Germinal center (tissue), 1 donor: ENCODE measurements at places on chromosomes 16 and 17.

DNA sequence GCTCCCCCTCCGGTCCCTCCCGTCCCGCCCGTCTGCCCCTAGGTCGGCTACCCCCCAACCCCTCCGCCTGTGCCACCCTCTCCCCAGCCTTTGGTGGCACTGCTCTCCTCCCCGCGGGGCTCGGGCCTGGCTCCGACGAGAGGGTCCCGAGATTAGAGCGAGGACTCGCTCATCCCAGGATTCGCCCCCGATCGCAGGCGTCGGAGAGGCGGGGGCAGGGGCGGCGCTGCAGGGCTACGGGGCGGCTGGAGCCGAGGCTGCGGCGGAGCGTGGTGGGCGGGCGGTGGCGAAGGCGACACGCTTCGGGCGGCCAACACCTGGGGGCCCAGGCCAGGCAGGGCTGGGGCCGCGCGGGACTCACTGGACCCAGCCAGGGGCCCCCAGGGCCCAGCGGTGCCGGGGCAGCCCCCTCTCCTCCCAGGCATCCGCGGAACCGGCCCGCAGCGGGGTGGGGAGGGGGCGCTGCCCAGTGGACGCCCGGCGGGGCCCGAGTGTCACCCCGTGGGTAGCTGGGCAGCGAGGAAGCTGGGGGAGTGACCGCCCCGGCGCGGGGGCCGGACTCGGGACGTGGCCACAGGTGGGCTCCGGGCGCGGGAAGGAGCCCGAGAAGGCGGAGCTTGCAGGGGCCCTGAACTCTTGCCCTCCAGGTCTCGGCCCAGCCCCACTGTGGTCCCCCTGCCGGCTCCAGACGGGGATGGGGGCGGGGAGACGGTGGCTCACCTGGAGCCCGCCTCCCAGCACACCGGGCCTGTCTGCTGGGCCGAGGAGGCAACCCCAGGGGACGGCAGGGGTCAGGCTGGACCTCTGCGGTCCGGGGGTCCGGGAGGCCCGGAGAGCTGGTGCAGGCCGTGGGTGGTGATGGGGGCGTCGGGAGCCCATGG lies 1.5 kb downstream of the MGAT5B start:
- no peak for DNase-seq

GRCh38 chr16:71895679-71896365 lies 491 bp downstream of the IST1 start:
- peak; percentile 38 for DNase-seq

GRCh38 chr16:27313422-27314160 lies at the start of gene IL4R:
IL4R (plus strand) TSS chr16:27313974; CDS start chr16:27340204, 26,230 bp downstream.
- DNase-seq, result peak; percentile 69

DNA sequence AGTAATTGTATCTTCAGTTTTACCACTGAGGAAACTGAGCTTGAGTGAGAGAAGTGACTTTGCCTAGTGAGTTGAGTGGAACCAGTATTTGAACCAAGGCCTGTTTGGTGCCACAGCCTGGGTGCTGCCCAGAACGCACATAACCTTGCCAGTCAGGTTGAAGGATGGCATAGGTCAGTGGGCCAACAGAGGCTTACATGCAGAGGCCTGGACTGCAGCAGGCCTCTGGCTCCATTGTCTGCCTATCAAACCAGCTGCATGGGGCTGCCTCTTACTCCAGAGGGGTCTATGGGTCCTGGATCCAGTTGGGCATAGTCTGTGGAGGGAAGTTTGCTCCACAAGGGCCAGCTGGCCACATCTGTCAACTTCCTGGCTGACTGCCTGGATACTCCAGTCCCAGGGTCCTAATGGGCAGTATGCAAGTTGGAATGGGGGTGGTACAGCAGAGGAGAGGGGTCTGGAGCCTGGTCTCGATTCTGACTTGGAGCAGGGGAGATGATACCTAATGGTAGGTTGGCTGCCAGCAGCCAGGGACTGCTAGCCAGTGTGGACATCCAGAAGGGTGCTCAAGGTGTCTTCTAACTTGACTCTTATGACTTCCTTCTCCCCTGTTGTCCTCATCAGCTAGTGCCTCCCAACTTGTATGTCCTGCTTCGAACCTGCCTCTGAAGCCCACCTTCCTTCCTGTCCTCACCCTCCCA lies 11.1 kb upstream of the RNF112 start:
- no peak for DNase-seq

DNA sequence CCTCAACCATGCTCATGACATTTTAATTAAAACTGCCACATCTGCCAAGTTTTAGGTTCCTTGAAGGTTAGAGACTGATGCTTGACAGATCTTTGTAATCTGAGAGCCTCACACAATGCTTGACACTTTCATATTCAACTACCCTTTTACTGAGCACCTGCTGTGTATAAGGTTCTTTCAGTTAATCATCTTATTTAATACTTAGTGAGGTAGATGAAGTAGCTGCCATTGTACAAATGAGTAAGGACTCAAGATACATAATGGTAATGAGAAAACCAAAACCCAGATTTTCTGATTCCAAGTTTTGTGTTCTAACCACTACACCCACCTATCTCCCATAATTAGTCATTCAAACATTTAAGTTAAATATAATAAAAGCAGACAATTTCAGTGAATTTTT lies 35.4 kb upstream of the ARL6IP1 start:
- no peak for DNase-seq

DNA sequence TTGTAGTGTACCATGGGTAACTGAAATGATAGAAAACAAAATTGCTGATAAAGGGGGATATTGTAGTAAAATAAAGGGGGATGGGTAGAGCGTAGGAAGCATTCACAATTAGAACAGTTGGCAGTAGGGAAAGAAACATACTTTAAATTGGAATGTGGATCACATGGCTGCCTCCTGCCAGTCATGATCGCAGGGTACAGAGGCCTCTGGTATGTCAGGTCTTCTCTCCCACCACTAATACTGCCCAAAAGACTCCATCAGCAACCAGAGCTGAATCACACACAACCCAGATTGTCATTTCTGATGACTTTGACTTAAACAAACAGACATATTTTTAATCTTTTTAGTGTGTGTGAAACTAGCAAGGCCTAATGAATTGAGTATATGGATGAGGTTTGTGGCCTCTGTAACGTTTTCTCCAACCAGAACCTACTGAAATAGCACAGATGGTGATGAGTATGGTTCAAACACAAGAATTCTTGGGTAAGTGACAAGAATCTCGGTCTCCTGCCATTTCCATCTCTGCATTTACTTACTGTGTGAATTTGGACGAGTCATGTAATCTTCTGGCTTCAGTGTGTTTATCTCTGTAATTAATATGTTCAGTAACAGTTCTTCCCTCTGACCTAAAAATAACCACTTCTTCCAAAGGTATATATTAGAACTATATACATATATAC lies 112.6 kb downstream of the USP22 start:
- no peak for DNase-seq
